Smooth muscle cell of the pulmonary artery (primary cell): ENCODE measurements at places on chromosomes 2 and 18. TPM values are rescaled to one million over a fixed set of nuclear protein-coding genes. Genes with fewer than 3 reads are reported as not detected.

FOXD4L1 gene
- 0.13 and 0.17 TPM in 2 replicates for total RNA-seq

SIX3 gene
- not detected in 2 replicates for total RNA-seq

DAPL1 gene
- total RNA-seq, result not detected in 2 replicates

SETBP1 gene
- 3.3 and 5.5 TPM in 2 replicates for total RNA-seq

UCN gene
- total RNA-seq, result 0.85 and 1.2 TPM in 2 replicates

KIAA2012 gene
- total RNA-seq, result not detected in 2 replicates

DNAH7 gene
- total RNA-seq, result 0.46 and 3.1 TPM in 2 replicates
